MCF 10A (cell line): ENCODE measurements at places on chromosomes 3 and 15. TPM values are rescaled to one million over a fixed set of nuclear protein-coding genes. Genes with fewer than 3 reads are reported as not detected.

DNA sequence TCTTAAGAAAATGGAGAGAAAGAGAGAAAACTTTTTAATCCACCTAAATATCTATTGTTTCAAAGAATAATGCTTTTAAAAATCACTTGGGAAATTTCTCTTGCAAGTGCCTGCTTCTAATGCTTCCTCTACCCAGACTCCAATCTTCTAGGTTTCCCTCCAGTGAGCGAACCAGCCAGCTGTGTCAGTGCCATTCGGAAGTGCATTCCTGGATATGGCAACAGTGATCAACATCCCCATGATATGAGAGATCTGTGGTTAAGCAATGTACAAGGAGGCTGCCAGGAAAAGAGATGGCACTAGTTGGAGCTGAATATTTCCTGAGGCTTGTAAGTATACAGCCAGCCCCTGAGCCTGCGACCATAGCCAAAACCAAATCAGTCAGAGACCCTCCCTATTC lies 53.3 kb upstream of the KCNMB2 start:
- DNase-seq, result no peak

DNA sequence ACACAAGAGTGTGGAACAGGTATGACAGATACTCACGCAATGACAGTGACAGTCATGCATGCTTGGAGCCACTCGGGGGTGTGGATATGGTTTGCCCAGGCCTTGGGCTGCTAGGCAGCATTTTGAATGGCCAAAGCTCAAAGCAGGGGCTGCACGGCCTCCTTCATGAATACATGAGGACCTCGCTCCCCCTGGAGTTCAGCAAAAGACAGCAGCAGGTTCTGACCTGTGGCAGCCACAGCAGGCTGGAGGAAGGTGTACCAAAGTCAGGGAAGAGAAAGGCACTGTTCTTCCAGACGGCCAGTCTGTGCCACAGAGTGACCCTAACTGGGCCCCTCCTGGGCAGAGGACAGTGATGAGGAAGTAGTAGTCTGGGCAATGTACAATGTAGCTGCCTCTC lies 88.2 kb upstream of the C2CD4B start:
- DNase-seq, result no peak

- no peak for DNase-seq
These were observed 303.8 kb upstream of the CDIN1 start for GRCh38 chr15:36275656-36276055.

GRAMD1C gene
- total RNA-seq, result 0.64 and 0.79 TPM in 2 replicates

CA12 gene
- total RNA-seq, result 19.6 and 20.3 TPM in 2 replicates

SAMMSON gene
- total RNA-seq, result not detected in 2 replicates

LRRC34 gene
- not detected in 2 replicates for total RNA-seq
